ENCODE measurements at places on chromosomes 5 and 9.

DNA sequence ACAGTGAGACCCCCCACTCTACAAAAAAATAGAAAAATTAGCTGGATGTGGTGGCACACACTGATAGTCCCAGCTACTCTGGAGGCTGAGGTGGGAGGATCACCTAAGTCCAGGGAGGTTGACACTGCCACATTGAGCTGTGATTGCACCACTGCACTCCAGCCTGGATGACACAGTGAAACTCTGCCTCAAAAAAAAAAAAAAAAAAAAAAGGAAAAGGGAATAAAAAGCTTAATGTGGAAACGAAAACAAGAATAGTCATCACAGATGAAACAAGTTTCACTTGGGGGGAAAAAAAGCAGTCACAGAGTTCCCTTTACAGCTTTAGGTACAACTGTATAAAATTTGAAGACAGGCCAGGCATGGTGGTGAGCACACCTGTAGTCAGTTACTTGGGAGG, 84.2 kb downstream of the FNBP1 start:
- no peak for DNase-seq

- no peak for DNase-seq
Observed at GRCh38 chr5:161713042-161713441, 27.5 kb downstream of the GABRA6 start.

DNA sequence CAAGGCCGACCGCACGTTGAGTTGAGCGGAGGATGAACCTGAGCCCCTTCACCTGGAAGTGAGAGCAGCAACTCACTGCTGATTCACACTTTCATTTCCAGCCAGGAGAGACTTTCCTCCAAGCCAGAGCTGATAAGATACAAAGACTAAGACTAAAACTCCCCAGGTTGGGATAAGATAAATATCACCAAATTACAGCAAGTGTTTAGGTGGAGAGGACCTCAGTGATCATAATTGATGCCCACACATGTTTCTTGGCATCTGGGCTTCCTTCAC, 6.4 kb upstream of the NKD2 start:
- no peak for DNase-seq

GRCh38 chr9:90827181-90827871, 25.7 kb downstream of the SYK start:
- no peak for DNase-seq

- DNase-seq: no peak
Observed at GRCh38 chr5:154972476-154973080, 31.7 kb downstream of the MRPL22 start.

GRCh38 chr9:99050292-99050911, 54.5 kb upstream of the TGFBR1 start:
- no peak for DNase-seq

DNA sequence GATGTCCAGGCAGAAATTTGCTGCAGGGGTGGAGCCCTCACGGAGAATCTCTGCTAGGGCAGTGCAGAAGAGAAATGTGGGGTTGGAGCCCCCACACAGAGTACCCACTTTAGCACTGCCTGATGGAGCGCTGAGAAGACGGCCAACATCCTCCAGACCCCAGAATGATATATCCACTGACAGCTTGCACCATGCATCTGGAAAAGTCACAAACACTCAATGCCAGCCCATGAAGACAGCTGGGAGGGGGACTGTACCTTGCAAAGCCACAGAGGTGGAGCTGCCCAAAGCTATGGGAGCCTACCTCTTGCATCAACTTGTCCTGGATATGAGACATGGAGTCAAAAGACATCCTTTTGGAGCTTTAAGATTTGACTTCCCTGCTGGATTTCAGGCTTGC, 426.3 kb upstream of the FAM174A start:
- no peak for DNase-seq
